ENCODE measurements at places on chromosomes 1 and 21. TPM values are rescaled to one million over a fixed set of nuclear protein-coding genes. Genes with fewer than 3 reads are reported as not detected.

Gene VASH2
- not detected for total RNA-seq

Gene HSD3B2
- not detected for total RNA-seq

Gene TMPRSS15
- total RNA-seq: not detected

Gene ANXA9
- not detected for total RNA-seq

Gene OR14K1
- total RNA-seq: not detected

Gene OPTC
- total RNA-seq: not detected

Gene PCSK9
- 0.19 TPM for total RNA-seq

Gene AK5
- 77.0 TPM for total RNA-seq

Gene LRRC38
- 0.28 TPM for total RNA-seq

Gene MSH4
- 0.38 TPM for total RNA-seq

Gene SYNC
- 20.5 TPM for total RNA-seq

Gene ZNF697
- total RNA-seq: 12.7 TPM

Gene PRR9
- not detected for total RNA-seq

Gene UMODL1
- total RNA-seq: under 0.01 TPM

Gene CDC7
- total RNA-seq: 2.5 TPM

Gene DPT
- total RNA-seq: not detected

Gene DVL1
- 86.0 TPM for total RNA-seq

Gene GSTM3
- 87.9 TPM for total RNA-seq

Gene KCNA2
- total RNA-seq: under 0.01 TPM

Gene SEC22B
- total RNA-seq: 131 TPM

Gene NPR1
- 0.85 TPM for total RNA-seq

Gene NR1I3
- not detected for total RNA-seq

Gene LRRC7
- total RNA-seq: under 0.01 TPM

Gene F13B
- total RNA-seq: under 0.01 TPM

Gene KRTAP7-1
- not detected for total RNA-seq

Gene TMOD4
- total RNA-seq: not detected

Gene SUSD4
- total RNA-seq: under 0.01 TPM

Gene SLC26A9
- total RNA-seq: not detected

Gene C1orf105
- not detected for total RNA-seq

Gene FCRL5
- total RNA-seq: not detected

Gene TRIM63
- total RNA-seq: not detected

Gene OR2G6
- not detected for total RNA-seq

Gene REG4
- not detected for total RNA-seq

Gene IRF6
- total RNA-seq: 0.19 TPM

Gene ZNF648
- not detected for total RNA-seq

Gene GBP4
- total RNA-seq: 2.3 TPM

Gene NOTCH2
- total RNA-seq: 143 TPM

Gene OR2M3
- not detected for total RNA-seq

Gene LCE1F
- not detected for total RNA-seq

Gene DIPK1A
- 27.9 TPM for total RNA-seq

Gene NHLH1
- not detected for total RNA-seq

Gene FTCD
- 0.28 TPM for total RNA-seq

Gene HRNR
- total RNA-seq: not detected

Gene CR1L
- total RNA-seq: not detected

Gene NUDT4B
- total RNA-seq: 29.7 TPM

All from regular cardiac myocyte (primary cell).